Stimulated activated CD4-positive, alpha-beta T cell treated with anti-CD3 and anti-CD28 coated beads, TNF-alpha, amount 100 ng/mL, for 1 hour (primary cell): ENCODE measurements at places on chromosomes 5 and 9.

DNA sequence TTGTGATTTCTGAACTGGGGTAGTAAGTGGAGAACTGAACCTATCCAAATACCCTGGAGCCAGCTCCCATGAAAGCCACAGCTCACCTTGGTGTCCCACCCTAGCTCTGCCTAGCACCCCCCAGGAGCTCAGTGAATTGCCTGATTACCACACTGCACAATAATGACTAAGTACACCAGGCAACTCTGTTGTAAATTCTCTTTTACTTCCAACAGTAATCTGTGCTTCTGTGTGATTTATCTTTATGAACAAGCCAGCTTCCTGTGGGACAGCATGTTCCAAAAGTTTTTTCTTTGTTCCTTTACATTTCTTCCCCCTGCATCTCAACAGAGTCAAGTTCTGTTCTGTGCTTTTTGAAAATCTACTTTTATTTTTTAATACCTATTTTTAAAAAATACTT is 22.1 kb upstream of the GRPEL2 start:
- no peak for DNase-seq

GRCh38 chr9:72942451-72942850 is 10.4 kb downstream of the ALDH1A1 start:
- no peak for DNase-seq

DNA sequence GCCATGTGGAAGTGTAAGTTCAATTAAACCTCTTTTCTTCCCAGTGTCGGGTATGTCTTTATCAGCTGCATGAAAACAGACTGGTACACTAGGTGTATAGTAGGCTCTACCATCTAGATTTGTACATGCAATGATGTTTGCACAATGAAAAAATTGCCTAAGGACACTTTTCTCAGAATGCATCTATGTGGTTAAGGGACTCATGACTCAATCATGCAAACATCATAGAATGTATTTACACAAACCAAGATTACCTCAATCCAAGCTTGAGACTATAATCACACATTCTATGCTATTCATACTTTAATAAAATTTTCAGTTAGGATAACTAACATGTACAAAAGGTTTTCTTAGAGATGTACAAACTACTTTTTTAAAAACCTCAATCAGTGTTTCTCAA is 1164.5 kb downstream of the CDH12 start:
- DNase-seq: no peak

- no peak for DNase-seq
Observed at GRCh38 chr5:50564079-50564478, 102.4 kb upstream of the PARP8 start.

DNA sequence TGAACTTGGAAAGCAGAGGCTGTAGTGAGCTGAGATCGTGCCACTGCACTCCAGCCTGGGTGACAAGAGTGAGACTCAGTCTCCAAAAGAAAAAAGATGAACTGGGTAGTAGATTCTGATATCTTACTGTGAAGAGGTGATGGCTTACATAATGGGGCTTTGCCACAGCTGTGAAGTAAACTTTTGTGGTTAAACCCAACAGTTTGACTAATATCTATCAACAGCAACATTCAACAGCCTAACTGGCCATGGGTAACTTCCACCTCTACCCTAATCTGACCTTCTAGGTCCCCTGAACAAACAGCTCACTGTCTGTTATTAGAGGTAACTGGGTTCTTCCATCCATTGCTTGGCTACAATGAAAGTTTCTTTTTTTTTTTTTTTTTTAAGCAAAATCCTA is 52.1 kb downstream of the TLE1 start:
- DNase-seq: no peak

GRCh38 chr9:22590336-22591033 is 143.9 kb downstream of the DMRTA1 start:
- DNase-seq: no peak

- DNase-seq: no peak
Observed at GRCh38 chr9:104143550-104143910, 49.4 kb downstream of the SMC2 start.

DNA sequence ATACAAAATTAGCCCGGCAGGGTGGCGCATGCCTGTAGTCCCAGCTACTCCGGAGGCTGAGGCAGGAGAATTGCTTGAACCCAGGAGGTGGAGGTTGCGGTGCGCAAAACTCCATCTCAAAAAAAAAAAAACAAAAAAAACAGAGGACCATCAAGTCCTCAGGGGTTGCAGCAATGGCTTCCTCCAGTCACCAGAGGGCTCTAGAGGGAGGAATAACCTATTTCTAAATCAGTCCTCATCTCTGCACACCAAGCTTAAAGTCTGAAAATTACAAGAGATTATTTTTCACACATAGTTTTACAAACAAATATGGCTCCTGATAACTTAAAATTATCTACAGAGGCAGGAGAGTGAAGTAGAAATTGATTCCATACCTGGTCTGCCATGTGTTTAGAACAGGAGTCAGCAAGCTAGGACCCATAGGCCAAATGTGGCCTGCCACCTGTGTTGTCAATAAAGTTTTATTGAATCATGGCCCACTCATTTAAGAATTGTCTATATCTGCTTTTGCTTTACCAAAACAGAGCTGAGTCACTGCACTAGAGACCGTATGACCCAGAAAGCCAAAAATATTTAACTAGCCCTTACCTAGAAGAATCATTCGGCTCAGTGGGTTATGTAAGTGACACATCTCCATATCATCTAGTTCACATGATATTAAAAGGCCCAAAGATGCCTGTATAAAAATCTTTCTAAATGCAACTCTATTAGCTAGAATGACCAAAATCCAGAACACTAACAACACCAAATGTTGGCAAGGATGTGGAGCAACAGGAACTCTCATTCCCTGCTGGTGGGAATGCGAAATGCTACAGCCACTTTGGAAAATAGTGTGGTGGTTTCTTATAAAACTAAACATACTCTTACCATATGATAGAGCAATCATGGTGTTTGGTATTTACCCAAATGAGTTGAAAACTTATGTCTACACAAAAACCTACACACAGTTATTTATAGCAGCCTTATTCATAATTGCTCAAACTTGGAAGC is 207.7 kb downstream of the FRMD3 start:
- DNase-seq: no peak

DNA sequence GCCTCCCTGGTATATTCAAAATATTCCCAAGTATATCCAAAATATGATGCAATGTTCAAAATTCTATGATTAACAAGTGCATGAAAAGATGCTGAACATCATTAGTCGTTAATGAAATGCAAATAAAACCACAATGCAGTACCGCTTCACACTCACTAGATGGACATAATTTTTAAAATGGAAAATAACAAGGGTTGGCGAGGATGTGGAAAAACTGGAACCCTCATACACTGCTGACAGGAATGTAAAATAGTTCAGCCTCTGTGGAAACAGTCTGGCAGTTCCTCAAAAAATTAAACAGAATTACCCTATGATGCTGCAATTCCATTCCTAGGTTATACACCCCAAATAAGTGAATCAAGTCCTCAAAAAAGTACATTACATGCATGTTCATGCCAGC is 36.1 kb upstream of the MYOT start:
- DNase-seq: no peak

DNA sequence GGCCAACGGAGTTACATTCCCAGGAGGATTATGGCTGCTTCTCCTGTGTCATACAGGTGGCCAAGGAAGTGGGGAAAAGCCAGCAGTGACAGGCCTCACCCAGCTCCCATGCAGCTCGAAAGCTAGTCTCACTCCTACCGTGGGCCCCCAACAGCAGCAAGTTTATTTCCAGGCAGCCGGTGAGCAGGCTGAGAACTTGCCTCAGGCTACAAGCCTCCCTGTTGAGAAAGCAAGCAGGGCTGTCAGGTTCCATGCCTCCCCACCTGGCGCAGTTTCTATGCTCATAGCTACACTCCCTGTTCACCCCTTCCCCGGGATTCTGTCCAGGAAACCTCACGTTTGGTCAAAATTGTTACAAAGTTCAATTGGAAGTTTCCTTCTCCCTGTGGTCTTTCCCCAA is 27.5 kb upstream of the DNAH5 start:
- DNase-seq: no peak

GRCh38 chr5:9054322-9054721 is 491.6 kb downstream of the SEMA5A start:
- DNase-seq: no peak

DNA sequence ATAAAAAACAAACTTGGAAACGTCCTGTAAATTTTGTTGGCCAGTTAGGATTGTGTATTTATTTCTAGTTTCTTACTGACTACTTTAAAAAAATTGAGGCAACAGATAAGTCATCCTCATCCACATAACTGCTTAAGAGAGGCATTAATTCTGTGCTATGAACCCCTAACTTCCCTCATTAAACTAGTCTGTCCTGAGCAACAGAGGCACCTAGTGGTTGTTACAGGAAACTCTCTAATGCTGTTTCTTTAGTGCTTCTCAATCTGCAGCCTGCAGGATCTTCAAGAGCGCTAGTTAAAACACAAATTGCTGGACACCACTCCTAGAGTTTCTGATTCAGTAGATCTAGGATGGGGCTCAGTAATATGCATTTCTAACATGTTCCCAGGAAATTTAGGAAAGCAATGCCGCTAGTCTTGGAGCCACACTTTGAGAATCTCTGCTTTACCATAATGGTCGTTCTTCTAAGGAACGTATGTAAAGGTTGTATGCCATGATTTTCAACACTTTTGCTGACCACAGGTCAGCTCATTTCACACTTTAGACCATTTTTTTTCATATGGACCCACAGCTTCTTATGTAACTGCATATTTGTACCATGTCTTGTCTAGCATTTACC is 410.1 kb upstream of the SMARCA2 start:
- DNase-seq: no peak

DNA sequence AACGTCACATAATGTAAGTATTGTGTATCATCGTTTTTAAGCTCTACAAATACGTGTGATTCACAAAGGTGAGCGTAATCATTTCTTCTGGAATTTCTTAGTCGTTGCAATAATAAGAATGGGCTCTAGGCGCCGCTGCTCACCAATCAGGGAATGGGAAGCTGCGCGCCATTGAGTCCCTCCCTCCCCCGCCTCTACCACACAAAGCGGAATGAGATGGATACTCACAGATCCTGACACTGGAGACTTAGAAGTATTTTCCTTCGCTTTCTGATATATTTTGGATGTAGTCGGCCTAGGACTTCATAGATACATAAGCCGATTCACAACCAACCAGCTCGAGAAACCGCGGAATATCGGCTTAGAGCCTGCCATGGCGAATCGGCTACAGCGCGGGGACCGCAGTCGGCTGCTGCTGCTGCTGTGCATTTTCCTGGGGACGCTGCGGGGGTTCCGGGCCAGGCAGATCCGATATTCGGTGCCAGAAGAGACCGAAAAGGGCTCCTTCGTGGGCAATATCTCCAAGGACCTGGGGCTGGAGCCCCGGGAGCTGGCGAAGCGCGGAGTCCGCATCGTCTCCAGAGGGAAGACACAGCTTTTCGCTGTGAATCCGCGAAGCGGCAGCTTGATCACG is at the start of gene PCDHGA11:
TSS of gene PCDHGA11 (plus strand) at position 197 of the 634 bp plus-strand sequence. CDS start at position 374, 177 bp downstream.
- DNase-seq: no peak

DNA sequence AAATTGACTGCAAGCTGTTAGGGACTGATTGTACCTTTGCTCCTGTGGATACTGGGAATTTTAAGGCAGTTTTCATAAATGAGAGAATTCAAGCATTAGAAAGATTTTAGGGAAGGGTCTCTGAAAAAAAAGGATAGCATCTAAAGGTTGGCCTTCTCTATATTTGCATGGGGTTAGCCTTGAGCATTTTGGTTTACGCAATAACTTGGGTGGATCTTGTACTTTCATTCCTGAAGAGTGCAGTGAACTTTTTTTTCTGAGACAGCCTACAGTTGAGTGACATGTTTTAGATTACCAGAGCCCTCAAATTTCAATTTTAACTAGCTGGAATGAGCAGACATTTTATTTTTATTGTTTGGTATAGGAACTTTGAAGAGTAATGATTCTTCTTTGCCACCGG is 91.6 kb upstream of the NR3C1 start:
- DNase-seq: no peak

DNA sequence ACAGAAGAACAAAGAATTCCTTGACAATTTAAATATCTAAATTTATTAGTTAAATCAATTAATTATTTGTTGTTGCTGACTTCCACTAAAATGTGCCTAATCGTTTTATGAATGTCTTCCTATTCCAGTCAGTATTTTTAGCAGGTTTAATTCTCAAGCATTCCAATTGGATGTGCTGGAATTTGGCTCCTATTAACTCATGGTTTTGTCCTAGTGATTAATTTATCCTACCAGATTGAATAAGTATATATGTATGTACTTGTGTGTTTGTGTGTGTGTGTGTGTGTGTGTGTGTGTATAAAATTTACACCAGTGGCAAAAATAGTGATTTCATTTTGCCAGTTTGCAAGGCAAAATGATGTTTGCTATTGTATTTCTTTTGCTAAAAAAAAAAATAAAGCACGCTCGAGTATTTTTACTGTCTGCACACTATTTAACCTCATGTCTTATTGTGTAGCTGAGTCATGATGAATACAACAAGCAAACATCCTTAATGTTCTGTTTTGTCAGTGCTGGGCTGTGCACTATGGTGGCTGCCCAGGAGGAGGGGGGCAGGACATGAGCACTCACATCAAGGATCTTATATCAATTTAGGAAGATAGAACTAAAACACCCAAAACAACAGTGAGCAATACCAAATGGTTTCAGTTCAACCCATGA is 375.5 kb downstream of the PDE4D start:
- DNase-seq: no peak

GRCh38 chr9:135146241-135146640 is 58.8 kb downstream of the OLFM1 start:
- no peak for DNase-seq

DNA sequence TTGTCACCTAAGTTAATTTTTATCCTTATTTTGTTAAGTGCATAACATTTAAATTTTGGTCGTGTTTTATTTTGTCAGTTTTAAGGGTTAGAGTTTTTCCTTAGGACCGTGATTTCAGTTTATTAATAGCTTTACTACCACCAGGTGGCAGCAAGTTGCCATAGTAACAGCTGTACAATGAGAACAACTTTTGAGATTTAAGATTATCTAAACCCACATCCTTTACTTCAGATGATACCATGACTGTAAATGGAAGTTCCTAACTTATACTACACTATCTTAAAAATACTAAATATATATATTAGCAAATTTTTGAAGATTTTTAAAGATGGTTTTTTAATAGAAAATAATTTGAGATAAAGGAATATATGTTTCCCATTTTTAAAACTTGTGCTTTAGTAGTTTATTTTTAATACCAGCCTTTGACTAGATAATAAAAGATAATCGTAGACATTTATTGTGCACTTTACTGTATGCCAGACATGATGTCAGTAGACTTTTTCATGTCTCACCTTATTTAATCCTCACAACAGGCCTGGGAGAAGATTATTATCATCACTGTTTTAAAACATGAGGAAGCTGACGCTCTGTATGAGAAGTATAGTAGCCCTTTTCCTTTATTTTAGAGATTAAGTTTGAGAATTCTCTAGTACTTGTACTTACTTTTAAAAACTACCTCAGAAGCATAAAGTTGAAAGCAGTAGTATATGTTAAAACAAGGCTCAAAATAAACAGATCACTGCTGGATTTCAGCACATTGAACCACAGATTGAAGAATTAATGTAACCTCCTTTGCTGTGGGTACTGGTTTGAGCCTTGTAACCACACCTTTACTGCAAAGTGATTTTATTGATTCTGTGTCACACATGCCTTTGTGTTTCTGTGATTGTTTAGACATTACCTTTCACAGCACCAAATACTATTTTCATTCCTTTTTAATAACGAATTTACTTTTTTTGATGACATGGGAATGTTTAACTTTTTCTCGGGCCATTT is 27.5 kb downstream of the SREK1 start:
- no peak for DNase-seq
